ENCODE measurements at places on chromosomes 7 and 10.

DNA sequence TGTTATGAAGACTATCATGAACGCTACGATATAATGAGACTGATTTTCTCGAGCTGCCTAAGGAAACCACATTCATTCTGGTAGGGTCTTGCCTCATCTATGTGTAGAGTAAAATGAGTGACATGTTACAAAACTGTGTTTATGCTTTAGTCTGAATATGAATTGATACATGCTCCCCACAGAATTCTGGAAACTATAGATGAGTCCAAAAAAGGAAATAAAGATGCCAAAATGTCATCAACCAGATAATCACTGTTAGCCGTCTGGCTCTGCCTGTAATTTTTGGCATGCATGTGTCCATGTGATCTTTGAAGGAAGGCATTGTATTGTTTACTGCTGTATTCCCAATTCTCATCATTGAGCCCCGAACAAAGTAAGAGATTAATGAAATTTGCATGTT is 42.6 kb upstream of the GPR37 start:
- no peak for DNase-seq

- DNase-seq: no peak
Observed at GRCh38 chr10:113015201-113015600, 65.2 kb downstream of the TCF7L2 start.

DNA sequence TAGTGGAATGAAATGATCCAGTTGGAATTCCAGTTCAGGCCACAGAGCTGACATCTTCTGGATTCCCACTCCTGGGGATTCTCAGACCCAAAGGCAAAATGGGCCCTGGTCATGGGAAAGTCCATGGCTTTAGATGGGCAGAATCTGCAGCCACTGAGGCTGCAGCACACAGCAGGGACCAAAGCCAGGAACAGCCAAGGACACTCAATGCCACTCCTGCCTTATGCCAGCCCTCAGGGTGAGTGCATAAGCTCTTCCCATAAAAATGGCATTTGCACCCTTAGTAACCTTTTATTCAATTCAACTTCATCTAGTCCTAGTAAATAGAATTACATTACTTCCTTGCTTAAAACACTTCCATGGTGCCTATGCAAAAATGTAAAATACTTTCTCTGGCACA is 274.4 kb downstream of the KCNMA1 start:
- DNase-seq: no peak

- no peak for DNase-seq
Observed at GRCh38 chr7:127865466-127865865, 165.8 kb downstream of the LRRC4 start.

DNA sequence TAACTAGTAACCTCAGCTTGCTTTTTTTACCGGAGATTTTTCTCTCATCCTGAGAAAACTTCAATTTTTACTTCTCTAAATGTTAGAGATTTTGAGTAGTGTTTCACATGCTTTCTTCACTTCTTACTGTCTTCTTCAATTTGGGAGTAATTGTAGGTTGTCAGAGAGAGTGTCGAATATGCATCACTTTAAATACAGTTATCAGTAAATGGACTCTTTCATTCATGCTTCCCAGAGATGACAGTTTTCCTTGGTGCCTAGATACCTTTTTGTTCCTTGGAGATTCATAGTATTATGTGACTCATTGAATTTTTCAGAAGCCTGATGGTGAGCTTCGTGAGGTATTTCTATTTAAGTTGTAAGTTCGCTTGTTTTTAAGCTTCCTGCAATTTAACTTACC is 169.7 kb downstream of the ADK start:
- no peak for DNase-seq

Measured in Right ventricle myocardium inferior (tissue), 1 donor.